ENCODE measurements at places on chromosomes 6 and 20. TPM values are rescaled to one million over a fixed set of nuclear protein-coding genes. Genes with fewer than 3 reads are reported as not detected.

DNA sequence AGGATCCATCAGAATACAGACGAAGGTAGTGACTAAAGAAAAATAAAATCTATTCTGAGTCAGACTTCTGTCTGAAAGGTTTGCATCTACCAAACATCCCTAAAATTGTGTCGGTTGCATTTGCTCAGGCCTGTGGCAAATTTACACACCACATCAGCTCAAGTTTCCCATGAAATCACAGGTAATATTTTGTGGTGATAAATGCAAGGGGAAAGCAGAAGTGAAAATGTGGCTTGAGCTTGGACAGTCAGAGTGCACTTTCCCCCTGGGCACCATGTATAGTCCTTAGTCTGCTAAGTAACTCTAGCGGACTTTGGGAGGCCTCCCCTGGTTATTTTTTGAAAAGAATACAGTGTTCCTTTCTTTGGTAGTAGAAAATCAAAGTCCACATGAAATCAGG is 159.1 kb downstream of the PKHD1 start:
- DNase-seq: no peak

DNA sequence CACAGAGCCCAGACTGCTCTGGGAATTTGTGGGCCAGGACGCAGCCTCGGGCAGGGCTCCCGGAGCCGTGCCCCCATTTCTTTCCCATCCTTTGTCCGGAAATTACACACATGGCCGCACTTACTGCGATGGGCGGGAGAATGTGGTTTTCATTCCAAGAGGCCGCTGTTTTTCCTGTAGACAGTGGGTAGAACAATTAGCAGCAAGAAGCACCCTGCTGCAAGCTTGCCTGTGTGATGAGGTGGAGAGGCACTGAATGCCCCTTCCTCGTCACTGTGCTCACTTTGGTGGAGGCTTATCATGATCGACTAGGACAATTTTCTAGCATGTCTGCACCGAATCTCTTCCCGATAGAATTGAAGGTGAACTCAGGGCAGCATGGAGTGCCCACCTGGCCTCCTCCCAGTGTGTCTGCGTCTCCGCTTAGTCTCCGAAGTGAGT is 102.8 kb downstream of the DACT2 start:
- no peak for DNase-seq

DNA sequence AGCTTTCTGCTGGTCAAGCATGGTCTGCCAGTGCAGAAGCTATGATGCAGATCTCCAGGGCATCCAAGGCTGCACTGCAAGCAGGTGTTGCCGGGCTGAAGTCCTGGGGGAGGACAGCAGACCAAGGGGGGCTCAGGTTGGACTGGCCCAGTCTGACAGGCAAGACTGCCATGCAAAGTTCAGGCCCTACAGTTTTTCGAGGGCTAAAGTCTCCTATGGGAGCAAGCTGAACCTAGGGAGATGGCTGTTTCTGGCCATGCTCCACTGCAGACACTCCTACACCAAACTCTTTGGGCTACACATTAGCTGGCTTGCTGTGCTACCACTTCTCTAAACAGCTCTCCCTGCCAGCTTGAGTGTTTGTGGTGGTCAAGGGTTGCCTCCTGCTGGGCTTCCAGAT is 130.0 kb upstream of the SYNCRIP start:
- DNase-seq: no peak

Gene DUSP22
- 23.8 TPM for total RNA-seq

Gene HSPA1L
- 0.87 TPM for total RNA-seq

Gene ARHGAP40
- total RNA-seq: not detected
